ENCODE measurements at places on chromosomes 13 and 19.
A peak's percentile ranks its signal among the peaks of the same experiment; 100 is the strongest.

- DNase-seq = peak; percentile 50
Observed at GRCh38 chr19:16085115-16085514, 8.8 kb downstream of the TPM4 start.

GRCh38 chr13:55577082-55577846, 1563.5 kb upstream of the PRR20A start:
- DNase-seq = no peak

DNA sequence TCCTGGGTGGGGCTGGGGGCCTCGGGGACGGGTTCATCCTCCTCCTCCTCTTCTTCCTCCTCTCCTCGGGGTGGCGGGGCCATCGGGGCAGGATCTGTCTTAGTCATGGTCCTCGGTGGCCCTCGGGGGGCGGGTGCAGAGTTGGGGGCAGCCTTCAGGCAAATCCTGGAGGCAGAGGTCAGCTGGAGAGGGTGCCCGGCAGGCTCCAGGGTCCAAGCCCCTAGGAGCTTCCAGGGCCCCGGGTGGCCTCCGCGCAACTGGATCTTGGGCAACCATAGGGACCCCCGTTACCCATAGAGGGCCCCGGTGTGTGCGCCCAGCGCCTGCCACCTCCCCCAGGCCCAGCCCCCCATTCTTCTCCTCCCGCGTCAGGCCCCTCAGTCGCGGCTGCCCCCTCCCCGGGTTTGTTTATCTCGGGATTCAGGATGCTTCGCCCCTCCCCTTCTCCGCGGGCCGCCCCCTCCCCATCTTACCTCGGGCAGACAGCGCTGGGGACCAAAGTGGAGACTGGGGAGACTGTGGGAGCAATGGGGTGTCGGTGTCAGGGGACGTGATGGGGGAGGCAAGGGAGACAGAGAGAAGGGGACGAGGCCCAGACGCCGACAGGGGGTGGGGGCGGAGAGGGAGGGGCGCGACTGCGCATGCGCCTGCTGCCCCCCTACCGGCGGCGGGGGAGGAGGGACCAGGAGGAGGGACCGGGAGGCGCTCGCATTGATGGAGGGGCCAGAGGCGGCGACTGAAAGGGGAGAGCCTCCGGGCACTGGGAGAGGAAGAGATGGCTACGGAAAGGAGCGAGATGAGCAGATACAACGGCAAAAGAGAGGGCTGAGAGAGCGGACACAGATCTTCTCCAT, at the start of gene CLIP3:
Gene CLIP3, minus strand, starts transcription at position 623 of the 854 bp plus-strand sequence. Its CDS starts 516 bp downstream, at position 107.
- peak; percentile 54 for DNase-seq

DNA sequence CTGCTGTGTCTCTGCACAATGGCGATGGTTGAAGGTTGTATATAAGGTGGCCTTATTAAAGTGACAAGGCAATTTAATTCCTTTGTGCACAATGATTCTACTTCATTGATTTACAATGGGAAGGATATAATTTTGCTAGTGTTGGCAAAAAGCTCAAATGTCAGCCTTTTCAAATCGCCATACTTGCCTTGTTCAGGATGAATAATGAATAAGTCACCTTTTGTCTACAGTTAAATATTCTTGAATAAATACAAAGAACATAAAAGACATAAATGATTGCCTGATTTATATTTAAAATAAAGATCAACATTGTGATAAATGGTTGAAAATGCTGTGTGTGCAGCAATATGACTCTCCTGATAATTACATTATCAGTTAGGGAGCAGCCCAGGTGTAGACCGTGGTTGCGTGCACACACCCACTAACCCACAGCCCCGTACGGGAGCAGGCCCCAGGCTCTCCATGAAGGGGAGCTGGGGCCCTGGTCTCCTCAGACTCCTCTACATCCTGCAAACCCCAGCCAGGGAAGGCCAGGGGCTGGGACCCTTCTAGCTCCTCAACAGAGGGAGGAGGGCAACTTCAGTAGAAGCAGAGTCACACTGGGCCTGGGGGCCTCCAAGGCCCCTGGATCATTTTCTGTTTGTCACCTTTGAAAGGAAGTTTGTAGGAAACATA, 64.9 kb downstream of the TEX29 start:
- no peak for DNase-seq

DNA sequence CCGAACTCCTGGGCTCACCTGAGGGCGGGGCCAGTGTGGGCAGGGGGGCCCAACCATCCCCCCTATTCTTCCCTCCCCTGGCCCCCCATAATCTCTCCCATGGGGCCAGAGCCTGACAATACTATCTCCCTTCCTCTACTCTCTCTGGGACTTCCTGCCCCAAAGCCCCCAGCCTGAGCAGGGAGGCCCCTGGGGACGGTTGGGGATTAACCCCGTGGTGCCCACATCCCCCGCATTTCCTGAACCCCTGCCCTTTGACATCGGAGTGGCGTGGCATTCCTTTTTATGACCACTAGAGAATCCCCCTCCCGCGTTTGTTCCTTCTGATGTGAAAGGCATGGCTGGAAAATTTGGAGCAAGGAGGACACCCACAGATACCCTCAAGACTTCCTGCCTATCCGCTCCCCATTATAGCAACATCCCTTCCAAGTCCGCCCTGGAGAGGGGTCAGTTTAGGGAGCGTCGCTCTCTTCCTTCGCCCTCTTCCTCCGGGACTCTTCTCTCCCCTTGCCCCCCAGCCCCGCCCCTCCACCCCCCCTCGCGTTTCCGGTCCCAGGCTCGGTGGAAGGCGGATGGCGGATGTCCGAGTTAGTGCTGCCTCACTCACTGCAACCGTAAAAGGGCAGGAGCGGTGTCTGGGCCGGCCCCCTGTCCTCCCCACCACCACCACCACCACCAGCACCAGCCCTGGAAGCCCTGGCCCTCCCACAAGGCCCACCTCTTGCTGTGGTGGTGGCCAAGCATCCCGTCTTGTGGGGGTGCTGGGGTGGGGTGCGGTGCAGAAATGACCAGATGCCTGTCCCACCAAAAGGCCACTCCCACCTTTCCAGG, 1.8 kb downstream of the VASP start:
- peak; percentile 76 for DNase-seq

- DNase-seq = peak; percentile 70
Observed at GRCh38 chr19:33348301-33349010, 25.1 kb upstream of the CEBPG start.

GRCh38 chr13:30905932-30906383, at the start of gene MEDAG:
TSS of gene MEDAG (plus strand) at chr13:30906271. CDS start at chr13:30906516, 245 bp downstream.
- DNase-seq = no peak

DNA sequence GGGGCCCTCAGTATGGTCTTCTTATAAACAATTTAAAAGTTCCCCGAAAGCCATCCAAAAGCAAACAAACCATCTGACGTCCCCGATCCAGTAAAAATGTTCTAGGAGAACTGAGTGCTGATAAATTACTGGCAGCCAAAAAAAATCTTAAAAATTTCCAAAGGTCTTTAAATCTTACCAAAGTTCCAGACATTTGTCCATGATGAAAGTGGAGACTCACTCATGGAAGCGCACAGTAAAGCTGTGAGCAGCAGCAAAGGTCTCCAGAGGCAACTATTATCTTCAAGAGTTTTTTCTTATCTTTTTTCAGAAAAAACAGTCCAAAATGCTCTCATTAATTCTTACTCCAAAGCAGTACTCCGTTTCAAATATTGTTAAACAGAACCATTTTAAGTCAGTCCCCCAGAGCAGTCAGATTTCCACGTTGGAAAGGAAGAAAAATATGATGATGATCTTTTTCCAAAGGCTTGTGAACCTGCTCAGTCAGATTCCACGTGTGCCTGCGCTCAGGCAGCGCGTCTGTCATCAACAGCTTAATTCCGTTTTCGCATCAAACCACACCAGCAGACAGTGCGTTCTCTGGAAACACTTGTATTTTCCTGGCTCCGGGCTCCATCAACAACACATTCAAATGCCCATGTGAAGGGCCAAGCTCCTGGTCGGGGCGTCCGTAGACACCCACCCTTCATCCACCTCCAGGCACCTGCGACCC, 85.4 kb downstream of the COL4A1 start:
- DNase-seq = no peak

DNA sequence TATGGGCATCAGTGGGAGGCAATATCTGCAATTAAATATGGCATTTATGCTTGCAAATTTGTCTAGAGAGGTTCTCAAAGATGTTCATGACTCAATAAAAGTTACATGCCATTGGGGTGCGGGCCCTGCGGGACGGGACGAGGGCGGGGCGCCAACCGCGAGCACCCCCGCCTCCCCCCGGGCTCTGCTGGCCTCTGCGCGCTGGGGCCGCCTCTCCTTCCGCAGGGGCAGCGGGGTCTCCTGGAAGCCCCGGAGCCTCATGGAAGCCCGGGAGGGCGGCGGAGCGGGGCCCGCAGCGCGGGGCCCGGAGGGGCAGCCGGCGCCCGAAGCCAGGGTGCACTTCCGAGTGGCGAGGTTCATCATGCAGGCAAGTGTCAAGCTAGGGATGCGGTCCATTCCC, 179.2 kb downstream of the TPTE2 start:
- DNase-seq = no peak

GRCh38 chr13:110352735-110353134, 45.7 kb downstream of the COL4A2 start:
- DNase-seq = no peak

- DNase-seq = no peak
Observed at GRCh38 chr13:79423340-79423739, 17.3 kb upstream of the RBM26 start.

GRCh38 chr19:39238209-39238608, 6.6 kb downstream of the IFNL3 start:
- no peak for DNase-seq

- no peak for DNase-seq
Observed at GRCh38 chr13:45492538-45492937, 27.8 kb downstream of the COG3 start.

GRCh38 chr13:102286326-102286725, 115.5 kb downstream of the FGF14 start:
- peak; percentile 44 for DNase-seq

DNA sequence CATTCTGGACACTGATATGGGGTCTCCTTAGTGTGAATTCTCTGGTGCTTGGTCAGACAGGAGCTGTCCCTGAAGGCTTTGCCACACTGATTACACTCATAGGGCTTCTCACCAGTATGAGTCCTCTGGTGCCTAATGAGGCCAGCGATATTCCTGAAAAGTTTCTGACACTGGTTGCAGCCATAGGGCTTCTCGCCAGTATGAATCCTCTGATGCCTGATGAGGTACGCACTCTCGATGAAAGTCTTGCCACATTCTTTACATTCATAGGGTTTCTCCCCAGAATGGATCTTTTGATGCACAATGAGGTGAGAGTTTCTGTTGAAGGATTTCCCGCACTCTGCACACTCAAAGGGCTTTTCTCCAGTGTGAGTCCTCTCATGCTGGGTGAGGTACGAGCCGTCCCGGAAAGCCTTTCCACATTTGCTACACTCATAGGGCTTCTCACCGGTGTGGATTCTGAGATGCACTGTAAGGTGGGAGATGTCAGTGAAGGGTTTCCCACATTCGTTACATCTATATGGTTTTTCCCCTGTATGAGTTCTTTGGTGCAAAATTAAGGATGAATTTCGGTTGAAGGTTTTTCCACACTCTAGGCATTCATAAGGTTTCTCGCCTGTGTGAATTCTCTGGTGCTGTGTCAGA, 22.4 kb downstream of the ZNF329 start:
- DNase-seq = no peak

DNA sequence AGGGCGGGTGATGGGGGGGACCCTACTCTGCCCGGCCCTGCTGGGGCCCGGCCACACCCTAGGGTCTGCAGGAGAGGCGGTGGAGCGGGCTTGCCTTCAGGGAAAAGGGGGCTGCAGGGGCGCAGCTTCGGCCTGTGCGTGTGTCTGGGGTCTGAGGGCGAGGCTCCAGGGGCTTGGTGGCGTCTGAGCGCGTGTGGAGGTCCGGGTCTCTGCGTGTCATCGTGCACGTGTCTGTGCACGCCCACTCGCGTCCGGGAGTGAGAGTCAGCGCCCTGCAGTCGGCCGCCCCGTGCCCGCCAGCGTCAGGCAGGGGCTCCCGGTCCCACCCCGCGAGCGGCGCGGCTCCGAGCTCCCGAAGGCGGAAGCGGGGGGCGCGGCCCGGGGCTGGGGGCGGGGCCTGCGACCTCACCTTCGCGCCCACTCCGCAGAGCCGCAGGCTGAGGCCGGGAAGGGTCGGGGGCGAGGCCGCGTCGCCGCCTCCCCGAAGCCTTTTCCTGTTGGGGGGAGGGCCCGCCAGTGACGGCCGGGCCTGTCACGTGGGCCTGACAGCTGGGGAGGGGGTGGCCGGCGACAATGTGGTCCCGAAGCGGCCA, at the start of gene ARHGAP45:
Gene ARHGAP45, plus strand, starts transcription at position 420 of the 593 bp plus-strand sequence. CDS start 239 bp downstream, outside the sequence.
- DNase-seq = peak; percentile 44

GRCh38 chr19:10289167-10289835, 451 bp upstream of the ICAM5 start:
- DNase-seq = peak; percentile 72

GRCh38 chr19:34316741-34317301, 48.2 kb upstream of the GPI start:
- peak; percentile 75 for DNase-seq

DNA sequence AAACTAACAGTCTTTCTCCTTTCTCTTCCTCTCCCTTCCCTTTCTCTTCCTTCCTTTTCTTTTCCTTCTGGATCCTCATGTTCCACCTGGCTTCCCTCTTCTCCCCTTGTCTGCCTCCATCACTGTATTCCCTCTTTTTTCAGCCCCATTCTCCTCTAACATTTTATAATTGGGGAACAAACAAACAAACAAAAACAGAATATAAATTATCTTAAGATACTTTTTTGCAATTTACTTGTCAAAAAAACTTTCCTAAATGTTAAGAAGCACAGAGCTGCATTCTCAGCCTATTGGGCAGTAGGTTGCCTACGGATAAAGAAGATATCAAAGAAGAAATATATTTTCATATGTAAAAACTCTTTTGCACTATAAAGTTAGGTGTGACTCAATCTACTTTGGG, 1382.2 kb upstream of the MIR17HG start:
- no peak for DNase-seq

DNA sequence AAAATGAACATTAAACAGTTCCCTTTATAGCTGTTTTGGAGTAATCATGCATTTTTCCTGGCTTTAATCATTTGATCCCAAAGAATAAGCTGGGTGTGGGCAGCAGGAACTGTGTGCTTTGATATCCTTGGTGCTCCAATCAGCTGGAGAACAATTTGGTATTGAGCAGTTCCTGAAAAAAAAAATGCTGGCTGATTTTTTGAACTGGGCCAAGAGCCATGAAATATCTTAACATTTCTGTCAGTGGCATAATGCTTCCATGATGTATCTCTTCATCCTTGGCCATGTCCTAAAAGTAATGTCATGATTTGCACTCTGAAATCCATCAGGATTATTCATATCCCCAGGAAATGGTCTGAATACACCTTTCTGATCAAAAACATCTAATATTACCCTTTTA, 134.7 kb downstream of the LHFPL6 start:
- DNase-seq = no peak

DNA sequence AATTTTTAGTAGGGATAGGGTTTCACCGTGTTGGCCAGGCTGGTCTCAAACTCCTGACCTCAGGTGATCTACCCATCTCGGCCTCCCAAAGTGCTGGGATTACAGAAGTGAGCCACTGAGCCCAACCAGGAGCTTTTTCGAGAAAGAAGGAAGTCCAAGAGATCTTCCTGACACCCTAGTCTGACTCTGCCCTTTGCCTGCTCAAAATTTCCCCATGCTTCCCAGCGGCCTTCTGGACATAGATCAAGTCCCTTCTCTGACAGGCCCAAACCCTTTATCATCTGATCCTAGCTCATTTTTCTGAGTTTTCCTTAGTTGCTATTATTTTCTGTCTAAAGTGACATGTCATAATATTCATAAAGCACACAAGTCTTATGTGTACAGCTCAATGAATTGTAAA, 1.5 kb upstream of the BAX start:
- no peak for DNase-seq

Measured in M059J (cell line).